ENCODE measurements at places on chromosomes 4 and X.
A peak's percentile ranks its signal among the peaks of the same experiment; 100 is the strongest.

GRCh38 chrX:51292421-51292820 lies 40.2 kb upstream of the NUDT10 start:
- DNase-seq, result no peak

DNA sequence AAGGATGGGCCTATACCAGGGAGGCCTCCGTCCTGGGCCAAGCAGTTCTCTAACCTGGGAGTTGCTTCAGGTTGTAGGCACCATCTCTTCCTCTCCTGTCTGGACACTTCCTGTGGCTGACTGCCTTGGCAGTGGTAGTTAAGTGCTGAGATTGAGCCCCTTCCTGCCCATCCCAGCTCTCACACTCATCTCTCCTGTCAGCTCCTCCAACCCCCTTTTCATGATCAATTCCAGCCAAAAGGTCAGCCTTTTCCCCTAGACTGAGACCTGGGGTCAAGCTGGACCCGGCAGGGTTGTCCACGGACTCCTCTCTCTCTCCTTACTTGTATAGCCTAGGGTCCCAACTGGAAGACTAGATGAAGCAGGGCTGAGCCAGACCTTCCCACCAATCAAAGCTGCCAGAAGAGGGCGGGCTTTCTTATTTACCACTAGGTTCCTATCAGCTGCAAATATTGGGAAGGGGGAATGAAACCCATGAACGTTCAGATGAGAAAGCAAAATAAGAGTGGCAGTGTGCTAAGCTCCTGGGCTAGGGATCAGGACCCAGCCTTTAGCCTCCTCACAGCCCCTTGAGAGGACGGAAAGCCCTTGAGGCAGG lies 34.5 kb downstream of the KDM5C start:
- no peak for DNase-seq

- peak; percentile 24 for DNase-seq
Observed at GRCh38 chrX:150547375-150548115, 20.9 kb upstream of the MTM1 start.

GRCh38 chr4:177562163-177562562 lies 119.9 kb upstream of the AGA start:
- no peak for DNase-seq

GRCh38 chr4:139015948-139016471 lies 429 bp downstream of the NOCT start:
- peak; percentile 22 for DNase-seq

DNA sequence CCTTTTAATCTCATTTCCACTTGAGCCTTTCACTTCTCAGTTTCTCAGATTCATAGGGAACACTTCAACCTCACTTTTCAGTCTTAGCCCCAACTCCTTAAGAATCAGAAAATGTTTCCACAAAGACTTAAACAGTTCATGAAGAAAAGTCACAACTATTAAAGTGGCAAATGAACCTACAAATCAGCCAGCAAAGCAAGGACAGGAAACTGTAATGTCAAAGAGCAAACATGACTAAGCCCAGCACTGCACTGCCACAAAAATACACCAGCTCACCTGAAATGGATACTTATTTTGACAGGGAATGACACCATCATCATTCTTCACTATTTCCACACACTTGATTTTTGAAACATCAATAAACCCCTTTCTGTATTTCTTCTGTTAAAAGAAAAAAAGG lies 41.8 kb upstream of the TXK start:
- no peak for DNase-seq

GRCh38 chr4:24007860-24008261 lies 118.0 kb upstream of the PPARGC1A start:
- no peak for DNase-seq

- DNase-seq, result peak; percentile 86
Observed at GRCh38 chrX:1481636-1482529, 29.2 kb upstream of the ASMTL start.

DNA sequence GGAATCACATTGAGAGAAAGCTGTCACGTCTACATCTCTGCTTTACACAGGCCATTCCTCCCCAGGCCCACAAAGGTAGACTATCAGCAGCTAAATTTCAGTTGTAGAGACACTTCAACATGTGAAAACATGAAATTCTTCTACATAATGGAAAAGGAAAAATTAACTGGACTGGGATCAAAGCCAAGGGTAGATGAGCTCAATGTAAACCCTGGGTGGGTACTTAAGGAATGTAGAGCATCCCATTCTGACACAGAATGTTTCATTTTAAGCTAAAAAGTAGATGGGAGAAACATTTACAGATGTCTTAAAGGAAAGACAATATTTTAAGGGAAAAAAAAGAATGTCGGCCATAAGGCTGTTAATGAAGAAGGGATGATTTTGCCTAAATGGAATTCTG lies 51.3 kb upstream of the NPNT start:
- peak; percentile 31 for DNase-seq

DNA sequence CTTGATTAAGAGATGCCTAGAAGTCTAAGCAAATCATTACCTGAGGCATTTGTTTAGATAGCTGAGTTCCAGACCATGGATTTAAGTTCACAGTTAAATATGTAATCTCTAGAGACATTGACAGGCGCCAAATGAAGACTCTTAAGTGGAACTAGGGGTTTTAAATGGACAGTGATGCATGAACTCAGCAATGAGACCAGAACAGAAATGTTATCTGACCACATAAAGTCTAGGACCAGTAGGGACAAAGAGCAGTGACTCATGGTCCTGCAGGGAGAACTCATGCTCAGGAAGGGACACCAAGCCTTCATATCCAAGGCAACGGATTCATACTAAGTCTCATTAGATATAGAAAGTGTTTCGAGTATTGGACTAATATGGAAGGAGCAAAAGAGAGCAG lies 152.3 kb downstream of the PPARGC1A start:
- DNase-seq, result no peak

- DNase-seq, result peak; percentile 9
Observed at GRCh38 chrX:133045986-133046385, 50.9 kb downstream of the USP26 start.

- DNase-seq, result peak; percentile 40
Observed at GRCh38 chr4:26235500-26235899, 85.3 kb upstream of the RBPJ start.

GRCh38 chr4:123653236-123653635 lies 256.6 kb downstream of the SPRY1 start:
- no peak for DNase-seq

- DNase-seq, result no peak
Observed at GRCh38 chrX:100687128-100687527, 43.1 kb downstream of the SRPX2 start.

DNA sequence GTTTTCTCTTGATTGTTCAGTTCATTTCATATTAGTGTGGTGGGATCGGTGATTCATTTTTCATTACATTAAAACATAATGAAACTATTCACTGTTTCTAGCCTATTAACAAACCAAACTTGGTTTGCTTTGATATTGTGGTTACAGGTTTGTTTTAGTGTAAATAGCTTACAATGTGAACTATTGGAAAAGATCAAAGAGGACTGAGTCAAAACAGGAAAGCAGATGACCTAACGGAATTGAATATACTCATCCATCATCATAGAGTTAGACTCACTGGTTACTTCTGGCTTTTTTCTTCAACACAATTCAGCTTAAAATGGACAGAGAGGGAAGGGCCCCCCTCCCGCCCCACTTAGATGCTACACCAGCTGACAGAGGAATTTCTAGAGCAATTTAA lies 616.2 kb upstream of the AADAT start:
- DNase-seq, result no peak

DNA sequence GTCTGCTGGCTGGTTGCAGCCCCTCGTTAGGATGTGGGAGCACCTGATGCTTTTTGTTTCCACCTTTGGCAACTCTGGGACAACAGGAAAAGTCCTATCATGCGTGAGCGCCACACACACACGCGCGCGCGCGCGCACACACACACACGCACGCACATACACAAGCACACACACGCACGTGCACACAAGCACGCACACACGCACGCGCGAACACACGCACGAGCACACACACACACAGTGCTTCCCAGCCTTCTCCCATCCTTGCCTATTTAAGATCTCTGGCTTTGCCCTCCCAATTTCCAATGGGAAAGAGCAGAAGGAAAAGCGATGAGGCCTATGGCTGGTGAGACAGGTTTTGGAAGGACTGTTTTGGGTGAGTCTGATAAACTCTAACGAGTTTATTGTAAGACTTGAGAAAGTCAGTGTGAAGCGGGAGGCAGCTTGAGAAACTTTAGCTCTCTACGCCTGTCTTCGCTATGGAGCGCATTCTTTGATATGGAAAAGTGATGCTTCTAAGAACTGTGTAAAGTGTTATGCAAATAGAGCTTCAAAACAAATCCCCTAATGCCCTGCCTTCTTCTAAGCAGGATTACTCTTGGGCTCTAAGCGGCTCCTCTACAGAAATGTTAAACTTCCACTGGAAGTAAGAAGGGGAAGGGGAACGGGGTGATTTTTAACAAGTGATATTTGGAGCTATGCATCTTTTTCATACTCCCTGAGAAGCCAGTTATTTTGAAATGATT lies 11.8 kb downstream of the SUPT20HL1 start:
- no peak for DNase-seq

- no peak for DNase-seq
Observed at GRCh38 chr4:133150486-133151340, 1.6 kb downstream of the PCDH10 start.

GRCh38 chr4:167100120-167100519 lies 134.2 kb downstream of the SPOCK3 start:
- peak; percentile 12 for DNase-seq

GRCh38 chrX:47611926-47612325 lies 7.7 kb downstream of the SYN1 start:
- DNase-seq, result no peak

GRCh38 chr4:151692443-151692782 lies 68.4 kb downstream of the GATB start:
- DNase-seq, result no peak

DNA sequence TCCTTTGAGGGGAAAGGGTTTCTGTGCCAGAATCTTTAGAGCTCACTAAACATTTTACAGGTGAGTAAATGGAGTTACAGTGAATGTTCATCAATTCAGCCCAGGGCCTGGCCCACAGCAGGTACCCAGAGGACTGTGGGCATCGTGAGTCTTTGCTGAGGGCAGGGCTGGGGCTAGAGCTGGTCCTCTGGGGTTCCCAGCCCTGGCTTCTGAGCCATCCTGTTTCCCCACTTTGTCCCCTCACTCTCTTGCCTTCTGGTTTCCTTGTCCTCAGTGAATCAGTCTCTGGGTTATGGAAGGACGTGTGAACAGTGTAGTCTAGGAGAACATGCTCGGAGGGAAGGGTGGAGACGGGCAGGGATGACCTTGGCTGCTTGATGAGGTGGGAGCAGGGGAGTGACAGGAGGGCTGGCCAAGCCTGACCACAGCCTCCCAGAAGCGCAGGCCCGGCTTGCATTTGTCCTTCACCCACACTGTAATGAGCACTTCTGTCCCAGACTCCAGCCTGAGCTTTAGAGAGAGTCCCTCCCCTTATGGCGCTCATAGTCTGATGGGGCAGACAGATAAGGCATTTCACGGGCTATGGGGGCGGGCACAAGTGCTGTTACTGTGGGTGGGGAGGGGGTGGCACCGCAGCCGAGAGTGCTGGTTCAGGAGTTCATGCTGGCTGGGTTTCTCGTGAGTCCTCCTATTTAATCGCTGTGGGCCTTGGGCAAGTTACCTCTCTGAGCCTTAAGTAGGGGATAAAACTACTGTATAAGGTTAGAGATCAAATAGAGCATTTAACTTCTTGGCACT lies 17.3 kb downstream of the TBC1D14 start:
- peak; percentile 28 for DNase-seq

DNA sequence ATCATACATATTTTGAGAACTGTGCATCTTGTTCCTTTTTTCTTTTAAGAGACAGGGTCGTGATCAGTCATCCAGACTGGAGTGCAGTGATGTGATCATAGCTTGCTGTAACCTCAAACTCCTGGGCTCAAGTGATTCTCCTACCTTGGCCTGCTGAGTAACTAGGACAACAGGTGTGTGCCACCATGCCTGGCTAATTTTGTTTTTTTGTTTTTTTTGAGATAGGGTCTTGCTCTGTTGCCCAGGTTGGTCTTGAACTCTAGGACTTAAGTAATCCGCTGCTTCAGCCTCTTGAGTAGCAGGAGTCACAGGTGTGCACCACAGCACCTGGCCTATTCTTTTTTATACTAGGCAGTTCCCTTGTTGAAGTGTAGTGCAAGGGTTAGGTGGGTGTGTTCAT lies 24.6 kb downstream of the KDM6A start:
- DNase-seq, result no peak

DNA sequence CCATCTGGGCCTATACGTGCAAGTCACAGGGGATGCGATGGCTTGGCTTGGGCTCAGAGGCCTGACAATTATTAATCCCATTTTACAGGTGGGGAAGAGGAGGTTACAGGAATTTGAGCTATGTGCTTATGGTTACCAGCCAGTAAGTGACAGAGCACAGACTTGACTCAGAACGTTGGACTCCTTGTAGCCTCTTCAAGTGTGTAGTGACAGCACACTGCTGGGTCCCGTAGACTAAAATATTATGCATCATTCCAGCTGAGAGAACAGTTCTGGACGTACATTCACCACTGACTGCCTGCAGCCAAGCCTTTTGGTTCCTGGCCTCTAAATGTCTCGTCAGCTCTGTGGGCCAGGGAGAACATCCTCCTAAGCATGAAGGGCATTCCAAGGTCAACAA lies 314.5 kb downstream of the GPAT3 start:
- peak; percentile 58 for DNase-seq

Measured in fibroblast of skin of right biceps (primary cell).